ENCODE measurements at places on chromosomes 3 and 15. TPM values are rescaled to one million over a fixed set of nuclear protein-coding genes. Genes with fewer than 3 reads are reported as not detected.

The STRC gene
- total RNA-seq: 0.75 TPM

The RCN2 gene
- 23.0 TPM for total RNA-seq

The ANKRD28 gene
- total RNA-seq: 56.5 TPM

The HOMER2 gene
- total RNA-seq: 26.0 TPM

The FSIP1 gene
- 0.58 TPM for total RNA-seq

The PLSCR5 gene
- not detected for total RNA-seq

The CSTA gene
- not detected for total RNA-seq

The ZNF662 gene
- 0.40 TPM for total RNA-seq

The SEMA5B gene
- total RNA-seq: not detected

The CCNB2 gene
- total RNA-seq: 96.3 TPM

The VILL gene
- total RNA-seq: 18.7 TPM

The CALML4 gene
- total RNA-seq: 12.9 TPM

The RNU5B-1 gene
- total RNA-seq: 12.9 TPM

The ITGB5 gene
- total RNA-seq: 0.05 TPM

The IMPG2 gene
- 0.25 TPM for total RNA-seq

GRCh38 chr3:130870423-130870822 is 23.5 kb upstream of the ATP2C1 start:
- DNase-seq: no peak

DNA sequence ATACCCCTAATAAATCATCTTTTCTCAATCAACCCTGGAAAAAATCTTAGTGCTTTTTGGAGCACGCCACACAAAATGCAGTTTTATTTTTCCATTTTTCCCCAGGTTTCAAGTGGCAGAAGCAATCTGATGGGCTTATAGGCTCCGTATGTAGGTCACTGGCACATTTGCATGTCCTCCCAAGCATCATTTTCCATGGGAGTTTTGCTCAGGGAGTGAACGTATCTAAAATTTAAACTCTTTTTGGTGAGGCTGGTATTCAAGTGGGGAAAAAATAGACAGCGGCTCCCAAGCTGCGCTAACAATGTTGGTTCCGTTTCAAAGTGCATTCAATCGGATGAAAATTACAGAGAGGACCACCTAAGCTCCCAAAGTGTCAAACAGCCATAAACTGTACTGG is 233.4 kb downstream of the MEX3B start:
- no peak for DNase-seq

DNA sequence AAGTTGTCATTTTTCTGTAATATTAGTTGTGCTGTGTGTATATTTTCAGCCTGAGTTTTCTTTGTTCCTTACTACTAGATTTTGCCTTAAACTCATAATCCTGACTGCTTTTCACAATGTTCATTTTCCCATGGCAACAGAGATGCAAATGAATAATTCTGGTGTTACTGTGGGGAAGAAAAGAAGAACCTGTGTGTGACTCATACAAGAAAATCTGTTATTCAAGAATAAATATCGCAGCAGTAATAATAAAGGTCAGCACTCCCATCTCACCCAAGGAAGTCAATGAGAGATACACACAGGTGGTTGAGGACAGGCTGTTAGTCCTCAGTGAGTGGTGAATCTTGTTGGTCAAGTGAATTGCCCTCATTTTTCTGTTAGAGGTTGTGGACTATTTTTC is 656.6 kb upstream of the NAALADL2 start:
- no peak for DNase-seq

DNA sequence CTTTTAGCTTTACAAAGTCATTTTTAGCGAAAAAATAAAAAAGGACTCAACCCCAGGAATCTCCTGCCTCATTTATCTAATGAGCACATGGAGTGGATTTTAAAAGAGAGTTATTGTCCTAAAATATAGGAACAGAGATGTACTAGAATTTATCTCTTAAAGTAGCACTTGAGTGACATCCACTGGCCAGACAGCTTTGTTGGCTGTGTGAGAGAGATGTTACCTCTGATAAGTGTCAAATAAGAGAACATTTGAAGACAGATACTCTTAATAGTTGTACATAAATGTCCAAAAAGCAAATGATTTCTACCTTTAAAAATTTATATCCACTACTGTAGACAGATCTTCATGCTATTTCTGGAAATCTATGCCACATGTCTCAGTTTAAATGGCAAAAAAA is 12.3 kb upstream of the MFSD1 start:
- DNase-seq: no peak

DNA sequence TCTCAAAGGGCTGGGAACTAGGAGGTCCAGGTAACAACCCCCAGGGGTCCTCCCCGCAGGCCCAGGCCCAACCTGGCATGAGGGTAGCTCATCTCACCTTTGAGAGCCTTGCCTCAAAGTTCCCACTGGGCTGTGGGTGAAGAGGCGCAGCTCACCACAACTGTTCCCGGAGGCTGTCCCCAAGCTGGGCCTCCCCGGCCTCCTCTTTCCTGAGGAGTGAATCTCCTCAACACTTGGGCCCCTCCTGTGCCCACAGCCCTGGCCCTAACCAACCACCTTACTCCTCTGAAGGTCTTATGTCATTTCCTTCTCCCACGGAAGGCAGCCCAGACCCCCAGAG is 27.5 kb upstream of the CORO2B start:
- DNase-seq: no peak

DNA sequence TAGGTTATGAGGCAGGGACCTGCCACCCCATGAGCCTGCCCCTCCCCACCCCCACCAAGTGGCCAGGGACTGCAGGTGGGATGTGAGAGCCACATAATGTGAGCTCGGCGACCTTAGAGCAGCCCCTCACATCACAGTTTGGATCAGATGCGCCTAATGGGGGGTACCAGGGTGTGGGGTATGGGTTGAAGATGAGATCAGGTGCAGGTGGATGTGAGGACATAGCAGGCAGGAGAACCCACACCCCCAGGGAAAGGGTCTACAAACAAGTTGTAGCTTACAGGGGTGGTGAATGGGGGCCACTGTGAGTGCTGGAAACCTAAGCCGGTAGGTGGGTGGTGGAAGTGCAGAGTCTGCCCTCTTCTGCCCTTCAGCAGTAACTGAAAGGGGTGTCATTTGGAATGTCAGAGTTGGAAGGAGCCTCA is 94.0 kb downstream of the CORO2B start:
- no peak for DNase-seq

DNA sequence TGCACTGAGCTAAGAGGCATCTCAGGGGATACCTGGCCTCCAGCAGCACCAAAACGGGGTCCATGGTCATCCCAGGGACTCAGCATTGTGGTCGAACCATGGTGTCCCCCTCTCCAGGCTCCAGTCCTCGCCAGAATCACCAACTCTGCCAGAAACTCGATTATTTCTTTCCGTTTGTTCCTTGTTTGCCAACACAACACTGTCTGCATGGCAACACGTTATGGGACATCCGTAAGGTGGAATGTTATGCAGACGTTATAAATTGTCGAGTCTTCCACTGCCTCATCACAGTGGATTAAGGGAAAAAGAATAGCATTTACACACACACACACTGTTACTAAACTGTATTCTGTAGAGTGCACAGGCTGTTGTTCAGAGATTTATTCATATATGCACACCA is 52.5 kb upstream of the RPL32 start:
- no peak for DNase-seq

DNA sequence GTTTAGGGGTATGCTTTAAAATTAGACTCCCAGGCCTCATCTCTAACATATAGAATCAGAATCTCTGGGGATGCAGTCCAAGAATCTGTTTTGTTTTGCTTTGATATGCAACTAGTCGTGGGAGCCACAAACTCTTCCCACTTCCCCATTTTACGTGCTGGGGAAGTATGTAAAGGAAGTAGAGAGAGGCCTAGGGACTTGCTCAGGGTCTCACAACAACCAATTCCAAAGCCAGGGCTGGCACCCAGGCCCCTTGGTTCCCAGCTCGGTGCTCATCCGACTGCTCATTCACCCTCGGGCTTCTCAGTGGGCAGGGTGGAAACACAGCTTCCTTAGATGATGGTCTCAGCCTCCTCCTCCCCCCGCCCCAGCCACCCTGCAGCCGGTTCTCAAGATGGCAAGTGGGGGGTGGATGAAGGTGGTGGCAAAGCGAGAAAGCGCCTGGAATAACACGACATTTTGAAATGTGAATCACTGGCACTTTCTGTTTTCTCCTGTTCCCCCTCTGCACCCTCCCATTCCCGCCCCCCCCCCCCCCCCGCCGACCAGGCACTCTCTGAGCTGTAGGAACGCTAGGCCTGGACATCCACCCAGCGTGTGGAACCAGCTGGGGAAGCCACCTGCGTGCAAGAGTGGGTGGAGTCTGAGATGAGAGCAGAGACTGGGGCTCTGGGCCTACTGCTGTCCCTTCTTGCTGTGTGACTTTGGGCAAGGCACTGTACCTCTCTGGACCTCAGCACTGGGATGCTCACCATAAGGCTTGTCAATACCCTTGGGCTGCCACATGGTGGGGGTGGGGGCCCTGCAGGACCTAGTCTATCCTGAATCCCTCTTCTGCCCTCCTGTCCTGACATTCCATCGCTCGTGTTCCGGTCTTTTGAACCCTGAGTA is 214.5 kb downstream of the RPLP1 start:
- DNase-seq: no peak

DNA sequence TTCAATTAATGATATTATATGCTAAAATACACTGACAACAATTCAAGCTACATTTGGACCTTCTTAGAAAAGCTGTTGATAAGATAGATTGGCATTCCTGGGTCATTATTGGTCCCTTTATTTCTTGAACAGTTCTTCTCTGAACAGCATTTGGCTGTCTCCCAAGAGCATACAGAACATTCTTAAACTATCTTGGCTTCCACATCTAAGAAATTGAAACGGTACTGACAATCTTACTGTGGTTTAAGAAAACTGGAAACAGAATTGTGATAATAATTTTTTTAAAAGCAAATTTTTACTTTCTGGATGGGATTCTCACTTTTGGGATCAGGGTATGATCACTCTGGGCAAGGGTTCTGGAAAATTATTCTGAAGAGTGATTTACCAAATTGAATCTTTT is 161.7 kb upstream of the ZNF385D start:
- DNase-seq: no peak

DNA sequence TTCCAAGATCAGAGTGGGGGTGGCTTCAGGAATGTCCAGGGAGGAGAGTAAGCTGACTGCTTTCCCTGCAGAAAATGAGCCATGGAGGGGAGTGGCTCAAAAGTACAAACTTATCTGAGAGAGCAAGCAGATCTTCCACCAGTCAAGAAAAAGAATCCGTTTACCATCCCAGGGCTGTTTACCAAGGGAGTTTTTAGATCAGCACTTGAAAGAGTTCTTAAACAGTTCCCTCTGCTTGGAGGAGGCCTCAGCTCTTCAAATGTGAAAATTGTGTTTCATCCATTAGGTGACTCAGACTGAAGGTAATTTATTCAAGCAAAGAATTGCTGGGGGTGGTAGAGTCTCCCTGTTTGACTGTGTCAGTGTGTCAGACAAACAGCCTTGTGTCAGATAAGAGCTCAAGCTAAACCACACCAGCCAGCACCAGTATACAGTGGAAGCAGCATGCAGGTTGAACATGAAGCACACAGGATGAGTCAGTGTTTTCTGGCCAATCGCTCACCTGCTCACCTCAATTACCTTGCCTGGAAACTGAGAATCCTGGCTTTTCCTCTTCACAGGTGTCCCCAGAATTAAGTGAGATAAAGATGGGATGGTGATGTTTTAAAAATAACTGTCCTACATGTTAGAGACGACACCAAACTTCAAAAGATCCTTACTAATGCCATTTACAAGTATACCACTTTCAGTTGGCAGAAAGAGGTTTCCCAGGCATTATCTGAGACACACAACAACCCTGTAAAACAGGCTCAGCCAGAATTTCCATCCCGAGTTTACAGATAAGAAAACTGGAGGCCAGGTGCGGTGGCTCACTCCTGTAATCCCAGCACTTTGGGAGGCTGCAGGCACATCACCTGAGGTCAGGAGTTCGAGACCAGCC is 21.7 kb downstream of the SH3BP5 start:
- DNase-seq: peak; percentile 81

GRCh38 chr3:149715247-149715646 is 37.0 kb downstream of the COMMD2 start:
- DNase-seq: no peak

GRCh38 chr3:183069086-183069485 is 30.2 kb downstream of the MCCC1 start:
- no peak for DNase-seq

GRCh38 chr3:127759826-127760225 is 62.5 kb downstream of the MGLL start:
- DNase-seq: no peak

DNA sequence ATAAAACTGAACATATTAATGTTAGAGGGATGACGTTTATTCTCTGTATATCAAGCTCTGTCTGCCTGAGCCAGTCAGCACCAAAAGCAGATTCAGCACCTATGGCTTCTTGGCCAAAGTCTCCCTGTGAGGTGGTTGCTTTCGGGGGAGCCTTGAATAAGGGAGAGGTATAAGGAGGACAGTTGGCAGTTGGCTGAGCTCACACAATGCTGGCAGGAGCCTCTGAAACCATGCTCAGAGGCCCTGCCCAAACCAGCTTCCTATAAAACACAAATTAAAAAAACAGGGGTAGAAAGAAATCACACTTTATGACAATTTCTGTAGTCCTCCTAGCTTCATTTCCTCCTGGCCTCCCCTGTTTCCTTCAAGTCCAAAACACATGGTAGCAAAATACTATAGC is 18.8 kb downstream of the ARHGEF3 start:
- peak; percentile 30 for DNase-seq

GRCh38 chr3:19331931-19332330 is 183.6 kb downstream of the KCNH8 start:
- no peak for DNase-seq

- DNase-seq: no peak
Observed at GRCh38 chr3:180855956-180856355, 56.5 kb upstream of the FXR1 start.

DNA sequence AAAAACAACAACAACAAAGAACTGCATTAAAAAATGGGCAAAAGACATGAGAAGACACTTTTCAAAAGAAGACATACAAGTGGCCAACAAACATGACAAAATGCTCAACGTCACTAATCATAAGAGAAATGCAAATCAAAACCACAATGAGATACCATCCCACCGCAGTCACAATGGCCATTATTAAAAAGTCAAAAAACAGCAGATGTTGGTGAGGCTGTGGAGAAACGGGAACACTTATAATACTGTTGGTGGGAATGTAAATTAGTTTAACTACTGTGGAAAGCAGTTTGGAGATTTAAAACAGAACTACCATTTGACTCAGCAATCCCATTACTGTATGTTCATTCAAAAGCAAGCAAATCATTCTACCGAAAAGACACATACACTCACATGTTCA is 15.1 kb downstream of the EIF1B start:
- DNase-seq: no peak

DNA sequence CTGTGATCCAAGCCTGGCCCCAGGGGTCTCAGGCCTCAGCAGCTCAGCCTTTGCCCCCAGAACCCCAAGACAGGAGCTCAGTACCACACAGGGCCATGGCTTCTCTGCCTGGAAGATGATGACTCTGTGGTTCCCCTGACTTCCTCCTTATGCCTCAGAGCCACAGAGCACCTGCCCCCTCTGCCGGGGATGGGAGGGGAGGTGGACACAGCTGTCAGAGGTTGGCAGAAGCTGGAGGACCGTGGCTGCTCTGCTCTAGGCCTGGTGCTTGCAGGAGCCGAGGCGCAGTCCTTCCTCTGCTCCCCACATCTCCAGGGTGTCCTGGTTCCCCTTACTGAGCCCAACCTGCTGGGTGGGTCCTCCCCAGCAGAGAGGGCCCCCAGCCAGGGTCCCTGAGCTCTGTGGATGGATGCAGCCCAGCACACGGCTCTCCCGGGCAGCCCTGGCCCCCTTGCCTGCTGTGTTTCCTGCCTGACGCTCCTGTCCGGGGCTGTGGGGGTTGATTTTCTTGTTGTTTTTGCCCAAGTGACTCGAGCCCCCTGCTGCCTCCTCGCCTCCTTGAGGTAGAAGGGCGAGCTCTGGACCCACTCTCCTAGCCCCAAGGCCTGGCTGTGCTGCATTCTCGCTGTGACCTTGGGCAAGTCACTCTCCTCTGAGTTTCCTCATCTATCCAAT is 36.6 kb downstream of the PSTPIP1 start:
- peak; percentile 37 for DNase-seq

Measured in activated CD4-positive, alpha-beta memory T cell treated with anti-CD3 and anti-CD28 coated beads, Interleukin-2, amount 10 ng/mL, durations not matched to agents 7 days and 5 days (primary cell).